ENCODE measurements at places on chromosomes 4 and X.

DNA sequence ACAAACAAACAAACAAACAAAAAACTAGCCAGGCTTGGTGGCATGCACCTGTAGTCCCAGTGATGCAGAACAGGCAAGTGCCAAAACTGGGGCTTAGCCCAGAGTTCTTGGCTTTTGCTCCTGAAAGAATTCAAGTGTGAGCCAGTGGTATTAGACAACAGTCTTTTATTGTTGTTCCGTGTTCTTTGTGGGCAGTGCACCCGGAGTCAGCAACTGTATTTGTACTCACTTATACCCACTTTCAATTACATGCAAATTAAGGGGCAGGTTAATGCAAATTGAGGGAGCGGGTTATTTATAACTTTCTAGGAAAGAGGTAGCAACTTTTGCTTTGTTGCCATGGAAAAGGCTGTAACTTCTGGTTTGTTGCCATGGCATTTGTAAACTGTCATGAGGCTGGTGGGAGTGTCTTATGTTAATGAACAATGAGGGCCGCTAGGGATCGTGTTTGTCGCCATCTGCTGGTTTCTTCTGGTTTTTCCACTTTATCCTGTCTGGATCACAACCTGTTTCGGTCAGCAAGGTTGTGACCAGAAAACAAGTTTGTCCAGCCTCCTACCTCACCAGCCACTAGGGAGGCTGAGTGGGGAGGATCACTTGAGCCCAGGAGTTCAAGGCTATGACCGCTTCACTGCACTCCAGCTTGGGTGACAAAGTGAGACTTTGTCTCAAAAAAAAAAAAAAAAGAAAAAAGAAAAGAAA is 88.8 kb upstream of the ESX1 start:
- DNase-seq: no peak

DNA sequence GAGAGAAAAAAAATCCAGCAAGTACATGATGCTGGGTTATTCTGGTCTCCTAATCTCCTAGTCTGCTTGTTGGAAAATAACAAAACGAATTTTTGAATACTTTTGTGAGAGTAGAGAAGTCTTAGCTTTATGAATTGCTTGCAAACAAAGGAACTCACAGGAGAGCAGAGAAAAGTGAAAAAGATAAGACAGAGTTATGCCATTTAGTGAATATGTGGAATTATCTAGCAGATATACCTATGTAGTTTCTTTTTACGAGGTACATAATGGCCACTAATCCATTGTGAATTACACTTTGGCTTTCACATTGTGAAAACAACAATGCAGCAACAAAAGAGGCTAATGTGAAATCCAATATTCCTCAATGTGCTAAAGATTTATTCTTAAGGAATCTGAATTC is 226.7 kb downstream of the NDST4 start:
- DNase-seq: no peak

- no peak for DNase-seq
Observed at GRCh38 chrX:48591255-48591791, 6.0 kb upstream of the WDR13 start.

GRCh38 chrX:25158635-25159034 is 142.9 kb upstream of the ARX start:
- no peak for DNase-seq

- DNase-seq: no peak
Observed at GRCh38 chr4:8254076-8254475, 15.5 kb upstream of the HTRA3 start.

GRCh38 chrX:119181491-119181890 is 53.9 kb upstream of the KIAA1210 start:
- no peak for DNase-seq

Data from stimulated activated CD4-positive, alpha-beta T cell treated with anti-CD3 and anti-CD28 coated beads, Interleukin-12 subunit alpha, Interleukin-12 subunit beta, amount 100 ng/mL, for 24 hours (primary cell).